Lung (tissue), 17 donors: ENCODE measurements at places on chromosomes 1 and 21. TPM values are rescaled to one million over a fixed set of nuclear protein-coding genes. Genes with fewer than 3 reads are reported as not detected.

DNA sequence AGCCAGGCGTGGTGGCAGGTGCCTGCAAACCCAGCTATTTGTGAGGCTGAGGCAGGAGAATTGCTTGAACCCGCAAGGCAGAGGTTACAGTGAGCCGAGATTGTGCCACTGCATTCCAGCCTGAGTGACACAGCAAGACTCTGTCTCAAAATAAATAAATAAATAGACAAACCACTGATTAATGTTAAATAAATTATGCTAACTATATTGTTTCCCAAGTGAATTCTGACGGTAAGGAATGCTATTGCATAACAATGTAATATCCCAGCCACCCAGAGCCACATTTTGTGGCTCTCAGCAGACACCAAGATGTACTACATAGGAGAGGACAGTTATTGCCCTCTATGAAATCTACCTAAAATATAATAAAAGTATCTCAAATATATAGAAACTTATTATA, 55.4 kb downstream of the LPGAT1 start:
- no peak for DNase-seq

GRCh38 chr1:212413902-212414327, 771 bp downstream of the PACC1 start:
- DNase-seq = peak; percentile 22

- DNase-seq = no peak
Measured at GRCh38 chr1:82329226-82329625, 528.5 kb downstream of the ADGRL2 start.

SPRR1A gene
- total RNA-seq = not detected
